Type B pancreatic cell (in vitro differentiated cells): ENCODE measurements at places on chromosomes 11 and 22. TPM values are rescaled to one million over a fixed set of nuclear protein-coding genes. Genes with fewer than 3 reads are reported as not detected.
A peak's percentile ranks its signal among the peaks of the same experiment; 100 is the strongest.

- H3K27me3 ChIP-seq, result no peaks in the 10 kb centered on the region
- peaks cover 44% of the 10 kb centered on the region for H3K4me1 ChIP-seq
- H3K4me3 ChIP-seq, result peak overlapping the region; percentile 96
These were observed 1.3 kb downstream of the CSNK1E start for GRCh38 chr22:38315823-38316363.

GRCh38 chr11:60371386-60371785 lies 6.9 kb upstream of the MS4A7 start:
- no peak overlapping the region for H3K27ac ChIP-seq
- no peak overlapping the region for H3K4me3 ChIP-seq
- H3K4me1 ChIP-seq, result no peaks in the 10 kb centered on the region
- no peaks in the 10 kb centered on the region for H3K27me3 ChIP-seq

DNA sequence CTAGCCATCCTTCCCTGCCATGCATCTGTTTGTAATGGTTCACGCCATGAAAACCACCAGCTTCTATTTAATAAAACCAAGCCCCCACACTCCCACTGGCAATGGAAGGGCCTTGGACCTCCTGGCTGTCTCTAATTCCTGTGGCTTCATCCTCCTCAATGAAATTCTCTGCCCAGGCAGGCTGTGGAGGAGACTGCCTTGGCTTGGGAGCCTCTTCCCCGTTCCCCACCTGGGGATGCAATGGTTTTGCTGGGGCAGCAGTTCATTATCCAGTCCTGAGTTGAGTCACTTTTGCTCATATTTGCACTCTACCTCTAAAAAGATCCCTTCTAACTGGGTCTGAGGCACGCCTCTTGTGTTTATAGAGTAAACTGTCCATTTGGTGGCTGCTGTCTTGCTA lies 515.8 kb downstream of the NTM start:
- H3K27ac ChIP-seq, result peak overlapping the region; percentile 66
- no peak overlapping the region for H3K4me3 ChIP-seq
- peaks cover 50% of the 10 kb centered on the region for H3K27me3 ChIP-seq
- peaks cover 23% of the 10 kb centered on the region for H3K4me1 ChIP-seq
- no peak for DNase-seq
- H3K36me3 ChIP-seq, result no peaks in the 10 kb centered on the region

DNA sequence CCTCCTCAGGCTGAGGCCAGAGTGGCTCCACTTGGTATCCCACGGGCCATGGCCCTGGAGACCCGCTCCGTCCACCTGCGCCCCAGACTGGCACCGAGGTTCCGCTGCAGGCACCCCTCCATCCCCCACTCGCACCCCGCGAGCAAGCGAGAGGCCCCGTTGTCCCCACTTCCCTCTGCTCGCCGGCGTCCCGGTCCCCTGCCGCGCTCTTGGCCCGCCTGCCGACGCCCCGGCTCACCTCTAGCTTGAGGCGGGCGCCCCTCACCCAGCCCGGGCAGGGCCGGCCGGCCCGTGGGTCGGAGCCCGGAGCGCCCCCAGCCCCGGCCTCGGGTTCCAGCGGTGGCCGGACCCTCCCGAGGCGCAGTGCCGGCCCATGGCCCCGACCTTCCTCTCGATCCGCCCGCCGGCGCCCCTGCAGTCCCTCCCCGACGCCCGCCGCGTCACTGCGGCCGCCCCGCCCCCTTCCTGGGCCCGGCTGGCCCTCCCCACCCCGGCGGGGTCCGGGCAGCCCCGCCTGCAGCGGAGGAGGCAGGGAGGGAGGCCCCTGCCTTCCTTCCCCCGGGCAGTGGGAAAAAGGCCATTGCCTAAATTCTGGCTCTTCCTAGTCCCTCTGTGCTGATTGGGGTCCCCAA lies at the start of gene PITPNM1:
Gene PITPNM1 (minus strand): TSS at position 414 of the 632 bp plus-strand sequence. CDS start 1,183 bp downstream, outside the sequence.
- peaks cover 8% of the 10 kb centered on the region for H3K36me3 ChIP-seq
- H3K4me1 ChIP-seq, result peaks cover 28% of the 10 kb centered on the region
- peak within 1 kb of the TSS; percentile 93 for H3K4me3 ChIP-seq
- peak within 1 kb of the TSS; percentile 98 for H3K27ac ChIP-seq
- DNase-seq, result no peak
- H3K27me3 ChIP-seq, result peaks cover 8% of the 10 kb centered on the region

DNA sequence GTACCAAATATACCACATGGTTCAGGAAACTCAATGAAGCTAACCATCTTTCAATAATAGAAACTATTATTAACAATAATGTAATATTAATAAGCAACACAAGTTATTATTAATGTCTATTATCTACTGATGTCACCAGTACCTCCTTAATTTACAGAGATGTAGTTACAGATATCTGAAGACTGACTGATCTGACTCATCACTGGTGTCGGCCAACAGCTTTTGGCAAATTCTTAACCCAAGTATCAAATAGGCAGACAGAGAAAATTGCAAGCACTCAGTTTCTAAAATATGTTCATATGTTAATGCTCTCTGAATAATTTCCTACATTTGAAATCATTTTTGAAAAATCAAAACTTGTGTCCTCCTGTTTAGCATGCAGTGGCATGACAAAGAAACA lies 100.4 kb upstream of the DDI1 start:
- H3K36me3 ChIP-seq, result no peaks in the 10 kb centered on the region
- H3K27me3 ChIP-seq, result no peaks in the 10 kb centered on the region
- H3K4me1 ChIP-seq, result no peaks in the 10 kb centered on the region
- DNase-seq, result no peak
- no peak overlapping the region for H3K27ac ChIP-seq

GRCh38 chr22:44086271-44087088 lies 62.4 kb downstream of the PARVB start:
- peaks cover 3% of the 10 kb centered on the region for H3K36me3 ChIP-seq
- peak overlapping the region; percentile 52 for H3K27ac ChIP-seq
- no peak for DNase-seq
- H3K27me3 ChIP-seq, result peaks cover 3% of the 10 kb centered on the region
- H3K4me3 ChIP-seq, result peak overlapping the region; percentile 7

DNA sequence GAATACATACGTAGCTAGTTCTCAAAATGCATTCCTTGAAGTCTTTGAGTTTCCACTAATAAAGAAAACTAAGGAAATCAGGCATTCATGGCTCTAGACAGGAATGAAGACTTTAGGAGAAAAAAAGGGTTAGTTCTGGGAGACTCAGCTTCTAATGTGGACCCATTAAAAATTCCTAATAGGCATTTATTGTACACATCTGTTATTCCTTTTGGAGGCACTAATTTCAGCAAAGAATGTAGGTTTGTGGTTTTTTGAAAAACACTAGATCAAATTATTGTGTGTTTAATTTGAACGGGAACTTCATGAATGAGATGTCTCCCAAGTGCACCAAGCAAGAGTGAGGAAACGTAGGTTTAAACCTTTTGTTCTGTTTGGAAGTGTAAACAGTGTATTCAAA lies 42.7 kb downstream of the PARVA start:
- H3K36me3 ChIP-seq, result no peaks in the 10 kb centered on the region
- peaks cover 18% of the 10 kb centered on the region for H3K4me1 ChIP-seq
- H3K27me3 ChIP-seq, result no peaks in the 10 kb centered on the region
- DNase-seq, result no peak

DNA sequence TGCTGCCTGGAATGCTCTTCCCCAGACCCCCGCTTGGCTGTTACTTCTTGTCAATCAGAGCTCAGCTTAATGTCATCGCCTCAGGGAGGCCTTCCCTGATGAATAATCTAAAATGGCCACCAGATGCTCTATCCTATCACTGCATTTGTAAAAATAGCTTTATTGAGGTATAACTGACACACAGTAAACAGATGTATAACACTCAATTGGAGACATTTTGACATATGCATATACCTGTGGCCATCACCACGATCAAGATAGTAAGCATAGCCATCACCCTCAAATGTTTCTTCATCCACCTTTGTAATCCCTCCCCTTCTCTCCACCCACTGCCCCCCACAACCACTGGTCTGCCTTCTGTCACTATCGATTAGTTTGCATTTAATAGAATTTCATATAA lies 36.6 kb upstream of the NECTIN1 start:
- peaks cover 24% of the 10 kb centered on the region for H3K27me3 ChIP-seq
- no peak overlapping the region for H3K27ac ChIP-seq
- no peak overlapping the region for H3K4me3 ChIP-seq
- no peaks in the 10 kb centered on the region for H3K36me3 ChIP-seq

DNA sequence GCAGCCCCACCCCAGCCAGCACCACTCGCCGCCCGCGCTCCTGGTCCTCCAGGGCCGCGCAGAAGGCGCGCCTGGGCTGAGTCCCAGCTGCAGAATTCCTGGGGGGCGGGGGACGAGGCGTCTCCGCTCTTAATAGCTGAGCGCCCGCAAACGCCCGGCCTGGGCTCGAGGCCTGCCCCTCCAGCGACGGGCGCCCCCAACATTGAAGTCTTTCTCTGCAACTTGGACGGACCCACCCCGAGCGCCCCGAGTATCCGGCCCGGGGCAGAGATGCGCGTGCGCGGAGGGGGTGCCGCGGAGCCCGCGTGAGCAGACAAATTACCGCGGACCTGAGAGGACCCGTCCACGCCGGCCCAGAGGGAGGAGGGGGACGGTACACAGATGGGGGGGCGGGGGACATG lies 6.7 kb upstream of the SYT7 start:
- no peak overlapping the region for H3K27ac ChIP-seq
- DNase-seq, result no peak
- peaks cover 29% of the 10 kb centered on the region for H3K4me1 ChIP-seq
- no peaks in the 10 kb centered on the region for H3K36me3 ChIP-seq
- H3K27me3 ChIP-seq, result peaks cover 49% of the 10 kb centered on the region

Gene RAG2
- 0.14 TPM in 1 of 2 replicates, not detected in the other for total RNA-seq

Gene MMP13
- not detected in 2 replicates for total RNA-seq
